ENCODE measurements at places on chromosomes 4 and X.

DNA sequence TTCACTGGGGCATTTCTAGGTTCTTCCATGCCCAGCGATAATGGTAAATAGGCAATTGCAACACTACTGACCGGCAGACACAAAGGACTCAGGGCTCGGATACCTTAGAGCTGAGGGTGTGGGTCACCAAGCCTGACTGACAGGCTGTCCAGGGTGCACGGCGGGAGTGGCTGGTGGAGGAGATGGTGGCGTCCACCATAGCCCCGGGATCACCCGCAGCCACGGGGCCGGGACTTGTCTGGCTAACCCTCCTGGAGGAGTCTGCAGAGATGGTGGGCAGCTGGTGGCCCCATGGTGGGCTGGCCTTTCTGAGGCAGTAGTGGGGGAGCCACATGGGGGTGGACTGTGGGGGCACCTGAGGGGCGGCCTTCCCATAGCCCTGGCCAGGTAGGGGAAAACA is 11.7 kb upstream of the ABLIM2 start:
- no peak for DNase-seq

DNA sequence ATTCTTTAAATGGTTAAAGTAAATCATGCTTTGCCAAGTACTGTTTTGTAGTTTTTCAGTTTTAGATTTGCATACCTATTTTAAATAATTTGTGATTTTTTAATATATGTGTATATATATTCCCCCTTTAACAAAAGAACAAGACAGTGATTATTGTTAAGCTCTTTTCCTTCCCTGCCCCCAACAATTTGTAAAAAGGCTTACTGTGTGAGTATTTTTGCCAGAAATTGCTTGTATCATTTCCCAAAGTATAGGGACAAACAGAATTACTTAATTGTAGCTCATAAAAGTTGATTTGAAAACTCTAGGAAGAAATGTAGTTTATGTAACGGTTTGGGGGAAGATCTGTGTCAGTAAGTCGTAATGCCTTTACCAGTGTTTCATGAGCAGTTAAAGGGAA is 19.0 kb downstream of the CPEB2 start:
- DNase-seq, result no peak

DNA sequence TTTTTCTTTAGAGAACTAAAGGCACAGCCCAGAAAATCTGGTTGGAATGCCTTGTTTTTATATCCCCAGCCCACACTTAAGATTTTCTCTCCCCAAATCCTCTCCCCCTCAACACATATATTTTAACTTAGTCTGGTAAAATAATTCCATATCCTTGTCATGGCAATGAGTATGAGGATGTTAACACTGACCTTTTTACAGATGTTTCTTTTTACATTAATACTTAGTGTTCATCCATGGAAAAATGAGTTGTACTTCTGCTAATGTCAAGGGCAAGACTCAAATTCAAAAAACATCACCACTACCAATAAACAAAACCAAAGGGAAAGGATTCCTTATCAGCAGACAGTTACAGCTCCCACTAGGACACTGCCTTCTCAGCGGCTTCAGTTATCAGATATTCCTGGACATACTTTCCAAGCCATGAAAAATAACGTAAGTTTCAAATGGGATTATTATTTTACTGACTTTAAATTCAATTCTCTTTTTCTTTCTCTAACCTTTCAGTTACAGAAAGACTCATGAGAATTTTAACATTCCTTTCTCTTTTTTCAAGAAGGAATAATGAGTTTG is 83.3 kb downstream of the RASL11B start:
- no peak for DNase-seq

DNA sequence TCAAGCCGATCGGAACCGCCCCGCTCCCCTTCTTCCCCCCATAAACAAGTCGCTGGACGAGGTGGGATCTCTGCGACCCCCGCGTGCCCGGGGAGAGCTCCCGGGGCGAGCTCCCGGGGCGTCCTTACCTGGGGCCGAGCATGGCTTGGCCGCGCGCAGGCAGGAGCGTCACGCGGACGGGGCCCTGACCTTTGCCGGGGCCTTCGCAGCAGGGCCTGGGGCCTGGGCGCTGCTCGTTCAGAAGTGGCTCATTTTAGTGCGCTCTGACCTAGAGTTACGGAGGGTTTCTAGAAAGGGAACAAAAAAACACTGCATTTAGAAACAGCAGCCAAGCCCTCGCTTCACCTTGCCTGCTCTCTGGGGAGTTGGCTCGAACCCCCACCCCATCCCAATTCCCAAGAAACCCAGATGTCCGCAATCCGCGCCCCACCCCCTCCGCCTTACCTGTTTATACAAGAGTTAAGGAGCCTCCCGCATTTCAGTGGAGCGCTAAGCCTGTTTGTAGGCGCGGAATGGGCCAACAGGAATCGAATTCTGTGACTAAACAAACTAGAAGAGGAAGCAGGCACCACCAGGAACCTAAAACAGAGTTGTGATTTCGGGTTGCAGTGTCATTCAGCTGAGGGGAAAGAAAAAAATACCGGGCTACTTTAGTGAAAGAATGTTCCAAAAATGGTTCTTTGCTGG is 814 bp upstream of the RBM47 start:
- DNase-seq, result no peak

DNA sequence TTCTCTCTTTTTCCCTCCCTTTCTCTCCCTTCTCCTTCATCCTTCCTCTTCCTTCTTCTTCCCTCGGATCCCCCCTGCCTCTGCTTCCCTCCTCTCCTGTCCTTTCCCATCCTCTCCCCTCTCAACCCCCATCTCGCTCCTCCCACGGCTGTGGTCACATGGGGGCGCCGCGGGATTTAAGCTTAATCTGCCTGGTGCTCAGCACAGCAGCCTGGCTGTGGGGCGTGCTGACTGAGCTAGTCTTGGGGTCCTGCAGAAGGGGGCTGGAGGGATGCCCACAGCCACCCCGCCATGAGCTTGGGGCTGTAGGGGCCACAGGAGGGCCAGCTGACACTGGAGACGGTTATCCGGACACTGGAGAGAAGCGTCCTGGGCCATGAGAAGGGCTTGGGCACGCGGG is 10.7 kb downstream of the SMIM10L2A start:
- DNase-seq, result no peak

- no peak for DNase-seq
These were observed 23.1 kb upstream of the PHKA2 start for GRCh38 chrX:19007011-19007410.

All from stimulated activated CD4-positive, alpha-beta T cell treated with anti-CD3 and anti-CD28 coated beads, TNF-alpha, amount 100 ng/mL, for 4 hours (primary cell).